ENCODE measurements at places on chromosomes 5 and 9.

DNA sequence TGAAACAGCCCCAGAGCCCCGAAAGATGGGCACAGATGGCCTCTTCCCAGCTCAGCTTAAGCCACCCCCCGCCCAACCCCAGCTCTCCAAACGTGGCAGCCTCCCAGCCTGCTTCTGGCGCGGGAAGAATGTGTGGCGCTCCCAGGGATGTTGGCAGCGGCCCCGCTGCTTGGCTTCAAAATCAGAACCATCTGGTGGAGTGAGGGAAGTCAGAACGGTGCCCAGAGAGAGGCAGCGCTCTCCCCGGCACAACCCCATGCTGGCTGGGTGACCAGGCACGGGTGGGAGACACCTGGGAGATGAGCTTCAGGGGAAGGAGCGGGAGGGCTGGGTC lies 72.7 kb upstream of the ORM1 start:
- DNase-seq: no peak
- no peak overlapping the region for H3K4me3 ChIP-seq
- no peaks in the 10 kb centered on the region for H3K36me3 ChIP-seq
- no peak overlapping the region for H3K27ac ChIP-seq
- no peaks in the 10 kb centered on the region for H3K27me3 ChIP-seq
- no peaks in the 10 kb centered on the region for H3K4me1 ChIP-seq

DNA sequence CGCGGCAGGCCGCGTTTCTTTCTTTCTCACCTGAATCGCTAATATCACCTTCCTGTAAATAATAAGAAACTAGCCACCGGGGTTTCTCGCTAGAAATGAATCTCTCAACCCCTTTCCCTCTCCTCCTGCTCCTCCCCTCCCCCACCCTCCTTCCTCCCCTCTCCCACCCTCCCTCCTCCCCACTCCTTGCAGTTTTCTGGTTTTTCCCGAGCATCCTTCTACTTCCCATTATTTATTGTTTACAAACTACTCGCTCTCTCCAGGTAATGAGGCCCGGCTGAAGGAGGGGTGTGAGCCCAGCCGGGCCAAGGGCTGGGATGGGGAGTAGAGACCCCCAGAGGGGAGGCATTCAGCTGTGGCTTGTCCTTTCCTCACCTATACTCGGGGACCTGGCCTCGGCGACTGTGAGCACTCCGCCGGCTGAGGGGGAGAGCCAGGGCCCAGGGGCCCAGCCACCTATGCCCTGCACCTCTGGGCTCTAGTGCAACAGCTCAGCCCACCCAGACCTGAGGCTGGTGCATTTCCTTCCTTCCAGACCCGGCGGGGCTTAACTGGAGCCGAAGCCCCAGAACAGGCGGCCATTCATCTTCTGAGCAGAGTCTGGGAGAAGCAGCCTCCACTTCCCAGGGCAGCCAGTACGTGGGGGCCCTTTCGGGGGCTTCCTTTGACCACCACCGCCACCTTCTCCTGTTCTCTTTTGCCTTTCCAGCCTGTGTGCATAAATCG lies 2.1 kb upstream of the IRX4 start:
- H3K27ac ChIP-seq: no peak overlapping the region
- no peak overlapping the region for H3K4me3 ChIP-seq
- no peaks in the 10 kb centered on the region for H3K36me3 ChIP-seq
- peaks cover 100% of the 10 kb centered on the region for H3K27me3 ChIP-seq
- DNase-seq: peak; percentile 42

DNA sequence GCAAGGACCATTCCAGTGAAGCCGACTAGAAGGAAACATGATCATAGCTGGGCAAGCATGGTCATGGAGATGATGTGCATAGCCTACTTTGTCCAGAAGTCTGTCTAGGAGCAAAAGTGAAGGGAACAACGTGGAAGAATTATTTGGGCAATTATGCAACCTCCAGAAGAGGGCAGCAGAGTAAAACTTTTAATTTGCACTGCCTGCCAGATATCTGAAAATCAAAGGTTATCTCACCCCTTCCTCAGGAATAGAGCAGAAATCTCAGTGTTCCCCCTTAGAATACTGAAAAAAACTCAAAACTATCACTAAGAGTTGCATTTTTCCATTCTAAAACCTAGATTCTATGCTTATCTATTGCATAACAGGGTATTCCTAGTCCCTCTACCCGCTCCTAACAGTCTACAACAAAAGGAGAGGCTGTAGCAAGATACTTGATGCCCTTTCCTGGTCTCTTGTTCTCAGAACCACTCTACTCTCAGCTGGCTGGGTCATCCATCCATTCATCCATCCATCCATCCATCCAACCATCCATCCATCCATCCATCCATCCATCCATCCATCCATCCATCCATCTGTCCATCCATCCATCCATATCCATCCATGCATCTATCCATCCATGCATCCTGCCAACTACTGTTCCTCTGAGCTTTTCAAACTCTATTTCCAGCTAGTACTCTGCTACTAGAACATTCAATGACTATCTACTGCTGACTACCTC lies 8.4 kb upstream of the SETD9 start:
- H3K4me3 ChIP-seq: no peak overlapping the region
- no peaks in the 10 kb centered on the region for H3K36me3 ChIP-seq
- no peaks in the 10 kb centered on the region for H3K4me1 ChIP-seq
- peak; percentile 59 for DNase-seq
- H3K27me3 ChIP-seq: no peaks in the 10 kb centered on the region

GRCh38 chr5:147854894-147855773 lies 23.4 kb upstream of the SCGB3A2 start:
- no peaks in the 10 kb centered on the region for H3K36me3 ChIP-seq
- H3K27me3 ChIP-seq: no peaks in the 10 kb centered on the region
- DNase-seq: no peak
- no peak overlapping the region for H3K4me3 ChIP-seq
- H3K4me1 ChIP-seq: peaks cover 6% of the 10 kb centered on the region
- no peak overlapping the region for H3K27ac ChIP-seq

- H3K4me3 ChIP-seq: no peak overlapping the region
- no peaks in the 10 kb centered on the region for H3K36me3 ChIP-seq
- no peaks in the 10 kb centered on the region for H3K4me1 ChIP-seq
- DNase-seq: no peak
Measured at GRCh38 chr9:105760053-105760452, 65.7 kb downstream of the TMEM38B start.

DNA sequence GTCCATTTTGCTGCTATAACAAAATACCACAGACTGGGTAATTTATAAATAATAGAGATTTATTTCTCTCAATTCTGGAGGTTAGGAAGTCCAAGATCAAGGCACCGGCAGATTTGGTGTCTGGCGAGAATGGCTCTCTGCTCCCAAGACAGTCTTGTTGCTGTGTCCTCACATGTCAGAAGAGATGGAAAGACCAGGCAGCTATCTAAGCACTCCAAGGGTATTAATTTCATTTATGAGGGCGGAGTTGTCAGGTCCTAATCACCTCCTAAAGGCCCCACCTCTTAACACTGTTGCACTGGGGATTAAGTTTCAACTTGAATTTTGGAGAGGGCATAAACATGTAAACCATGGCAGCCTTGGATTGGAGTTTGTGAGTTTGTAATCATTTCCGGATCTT lies 30.3 kb downstream of the ADCY2 start:
- H3K27ac ChIP-seq: no peak overlapping the region
- no peak overlapping the region for H3K4me3 ChIP-seq
- H3K27me3 ChIP-seq: no peaks in the 10 kb centered on the region
- H3K36me3 ChIP-seq: no peaks in the 10 kb centered on the region

GRCh38 chr9:109120204-109120789 lies 550 bp upstream of the TMEM245 start:
- no peaks in the 10 kb centered on the region for H3K27me3 ChIP-seq
- H3K27ac ChIP-seq: no peak overlapping the region
- no peak for DNase-seq
- no peaks in the 10 kb centered on the region for H3K36me3 ChIP-seq

DNA sequence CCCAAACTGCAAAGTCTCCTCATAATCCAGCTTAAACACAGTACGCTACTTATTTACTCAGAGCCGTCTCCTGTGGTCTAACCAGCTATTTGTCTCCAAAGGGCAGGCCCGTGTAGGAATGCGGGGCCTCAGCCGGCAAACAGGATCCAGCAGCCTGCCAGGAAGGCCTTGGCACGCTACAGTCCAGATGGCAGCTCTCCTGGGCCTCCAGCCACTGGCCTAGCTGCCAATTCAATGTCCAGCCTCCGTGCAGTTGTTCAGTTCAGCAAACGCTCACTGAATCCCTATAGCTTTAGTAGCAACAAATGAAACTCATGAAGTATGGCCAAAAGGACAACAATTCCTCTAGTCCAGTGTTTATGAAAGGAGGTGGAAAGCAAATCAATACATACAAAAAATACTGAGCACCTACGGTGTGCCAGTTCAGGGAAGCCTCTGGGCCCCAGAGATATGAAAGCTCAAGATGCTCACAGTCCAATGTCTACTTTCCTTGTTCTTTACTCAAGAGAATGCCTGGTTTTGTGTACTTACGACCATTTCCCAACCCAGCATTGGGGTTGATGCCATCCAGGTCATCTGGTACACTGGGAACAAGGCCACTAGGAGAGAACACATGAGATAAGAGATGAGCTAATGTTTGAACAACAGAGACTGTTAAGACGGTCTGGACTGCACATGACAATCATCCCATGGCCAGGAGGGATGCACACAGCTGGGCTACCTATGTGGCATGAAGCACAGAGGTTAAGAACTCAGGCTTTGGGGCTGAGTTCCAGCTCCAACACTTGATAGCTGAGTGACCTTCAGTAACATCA lies 8.3 kb downstream of the CDK5RAP2 start:
- H3K4me1 ChIP-seq: peaks cover 2% of the 10 kb centered on the region
- DNase-seq: no peak
- no peak overlapping the region for H3K27ac ChIP-seq
- H3K27me3 ChIP-seq: no peaks in the 10 kb centered on the region
- no peak overlapping the region for H3K4me3 ChIP-seq
- H3K36me3 ChIP-seq: no peaks in the 10 kb centered on the region

Data from neural progenitor cell (in vitro differentiated cells).